AG09319 (cell line): ENCODE measurements at places on chromosomes 4 and X.

DNA sequence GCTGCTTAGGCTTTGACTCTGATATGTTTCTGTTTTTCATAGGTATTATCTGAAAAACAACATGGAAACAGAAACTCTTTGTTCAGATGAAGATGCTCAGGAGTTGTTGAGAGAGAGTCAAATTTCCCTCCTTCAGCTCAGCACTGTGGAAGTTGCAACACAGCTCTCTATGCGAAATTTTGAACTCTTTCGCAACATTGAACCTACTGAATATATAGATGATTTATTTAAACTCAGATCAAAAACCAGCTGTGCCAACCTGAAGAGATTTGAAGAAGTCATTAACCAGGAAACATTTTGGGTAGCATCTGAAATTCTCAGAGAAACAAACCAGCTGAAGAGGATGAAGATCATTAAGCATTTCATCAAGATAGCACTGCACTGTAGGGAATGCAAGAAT lies 238.6 kb downstream of the RAPGEF2 start:
- no peak for DNase-seq

- DNase-seq, result no peak
These were observed 47.7 kb downstream of the HPGD start for GRCh38 chr4:174474457-174475075.

GRCh38 chrX:55522596-55523276 lies 33.1 kb upstream of the USP51 start:
- DNase-seq, result no peak

DNA sequence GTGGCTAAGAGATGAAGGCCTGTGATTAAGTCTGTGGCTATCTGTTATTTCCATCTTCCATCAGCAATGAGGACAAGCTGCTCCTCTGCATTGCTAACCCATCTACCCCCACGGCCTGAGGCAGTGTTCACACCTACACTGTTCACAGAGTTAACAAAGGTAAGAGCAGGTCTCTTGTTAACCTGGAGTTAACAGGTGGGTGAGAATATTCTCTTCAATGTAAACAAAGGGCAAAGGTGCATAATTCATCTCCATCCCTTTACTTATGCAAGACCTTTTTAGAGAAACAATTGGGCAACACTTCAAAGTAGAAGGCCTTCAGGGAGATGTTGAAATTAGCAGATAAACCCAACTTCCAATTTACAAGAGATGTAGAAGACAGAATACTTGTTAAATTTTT lies 2.8 kb downstream of the SLC35A2 start:
- no peak for DNase-seq

GRCh38 chr4:94455081-94455480 lies 3.3 kb downstream of the PDLIM5 start:
- DNase-seq, result peak; percentile 54

DNA sequence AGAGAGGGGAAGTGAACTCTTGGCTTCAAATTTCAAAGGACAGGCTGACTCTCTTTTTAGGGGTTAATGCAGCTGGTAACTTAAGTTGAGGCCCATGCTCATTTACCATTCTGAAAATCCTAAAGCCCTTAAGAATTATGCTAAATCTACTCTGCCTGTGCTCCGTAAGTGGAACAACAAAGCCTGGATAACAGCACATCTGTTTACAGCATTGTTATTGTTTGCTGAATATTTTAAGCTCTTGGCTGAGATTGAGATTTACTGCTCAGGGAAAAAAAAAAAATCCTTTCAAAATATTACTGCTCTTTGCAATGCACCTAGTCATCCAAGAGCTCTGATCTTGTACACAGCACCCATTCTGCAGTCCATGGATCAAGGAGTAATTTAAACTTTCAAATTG lies 17.7 kb downstream of the PPP3CA start:
- no peak for DNase-seq

DNA sequence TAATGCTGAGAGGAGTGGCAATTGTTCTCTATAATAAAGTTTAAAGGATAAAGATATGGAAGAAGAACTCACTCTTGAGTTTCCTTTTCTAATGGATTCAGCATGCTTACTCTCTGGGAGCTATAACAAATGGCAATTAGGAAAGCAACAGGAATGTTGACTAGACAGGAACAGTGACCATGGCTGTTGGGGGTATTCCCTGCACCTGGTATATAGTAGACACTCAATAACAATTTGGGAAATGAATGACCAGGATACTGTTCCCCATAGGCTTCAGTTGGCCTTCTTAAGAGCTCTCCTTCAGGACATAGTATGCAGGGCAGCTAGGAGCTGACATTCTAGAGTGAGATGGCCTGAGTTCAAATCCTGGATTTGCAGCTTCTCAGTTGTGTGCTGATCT lies 1.8 kb downstream of the LIMCH1 start:
- no peak for DNase-seq

DNA sequence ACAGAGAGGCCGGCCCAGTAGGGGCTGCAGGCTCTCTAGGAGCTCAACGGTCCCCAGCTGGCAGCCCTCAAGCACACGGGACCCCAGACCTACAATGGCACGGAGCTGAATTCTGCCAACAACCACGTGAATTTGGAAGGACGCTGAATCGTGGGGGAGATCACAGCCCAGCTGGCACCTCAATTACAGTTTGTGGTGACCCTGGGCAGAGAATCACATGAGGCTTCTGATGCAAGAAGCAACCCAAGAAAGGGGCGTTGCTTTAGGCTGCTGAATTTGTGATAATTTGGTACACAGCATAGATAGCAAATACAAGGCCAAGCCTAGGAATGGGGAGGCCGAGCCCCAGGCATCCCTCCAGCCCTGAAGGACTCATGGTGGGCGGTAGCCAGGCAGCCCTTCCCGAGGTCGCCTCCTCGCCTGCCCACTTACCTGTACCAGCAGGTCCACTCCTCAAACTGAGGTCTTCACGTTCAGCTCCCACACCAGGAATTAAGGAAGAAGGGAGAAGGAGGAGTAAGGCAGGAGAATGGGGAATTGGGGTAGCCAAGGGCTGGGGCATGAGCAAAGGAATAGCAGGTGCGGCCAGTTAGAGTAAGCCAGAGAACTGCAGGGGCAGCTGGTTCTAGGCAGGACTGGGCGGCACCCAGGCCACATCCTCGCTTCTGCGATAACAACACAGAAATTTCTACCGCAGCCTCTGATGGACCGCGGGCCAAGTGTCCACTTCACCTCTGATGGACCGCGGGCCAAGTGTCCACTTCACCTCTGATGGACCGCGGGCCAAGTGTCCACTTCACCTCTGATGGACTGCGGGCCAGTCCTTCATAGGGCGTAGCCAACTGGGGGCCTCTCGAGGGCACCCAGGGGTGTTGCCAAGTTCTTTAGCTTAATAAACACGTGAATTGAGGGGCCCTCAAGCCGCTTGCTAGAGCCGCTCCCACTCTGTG lies 23.4 kb upstream of the HTRA3 start:
- DNase-seq, result no peak

GRCh38 chrX:50100188-50100587 lies 100.6 kb downstream of the AKAP4 start:
- no peak for DNase-seq

DNA sequence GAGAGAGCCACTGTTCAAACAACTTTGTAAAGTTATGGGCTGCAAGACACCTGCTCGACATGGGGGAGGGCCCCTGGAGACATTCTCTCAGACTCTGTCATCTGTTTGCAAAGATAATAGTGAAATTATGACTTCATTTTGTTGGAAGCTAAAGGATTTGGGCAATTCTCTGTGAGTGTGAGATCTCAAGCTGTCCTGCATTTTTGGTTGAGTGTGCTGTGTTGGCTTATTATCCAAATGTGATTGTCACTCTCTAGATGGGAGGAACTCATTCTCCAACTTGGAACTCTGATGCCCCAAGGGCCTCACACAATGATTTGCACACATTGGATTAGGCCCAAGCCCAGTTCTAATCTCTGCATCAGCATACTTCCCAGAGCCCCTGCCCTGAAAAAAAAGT lies 63.7 kb downstream of the STK32B start:
- no peak for DNase-seq

- DNase-seq, result peak; percentile 1
These were observed 105.6 kb downstream of the CNKSR2 start for GRCh38 chrX:21479695-21480270.

DNA sequence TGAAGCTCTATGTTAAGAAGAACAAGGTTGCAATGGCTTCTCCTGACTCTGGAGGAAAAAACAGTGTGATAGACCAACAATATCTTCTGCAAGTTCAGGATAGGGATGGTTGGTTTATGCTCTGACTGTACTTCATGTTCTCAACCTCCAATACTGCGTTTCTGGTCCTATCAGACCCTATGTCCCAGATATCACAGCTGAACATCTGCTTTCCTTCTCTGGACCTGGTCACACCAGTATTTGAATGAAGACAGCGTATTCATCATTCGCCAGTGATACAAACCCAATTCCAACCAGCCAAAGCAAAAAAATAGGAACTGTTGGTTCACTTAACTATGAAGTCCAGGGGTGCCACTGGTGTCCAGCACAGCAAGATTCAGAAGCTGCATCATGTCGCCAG lies 124.5 kb upstream of the KLF3 start:
- no peak for DNase-seq

- DNase-seq, result no peak
These were observed 119.9 kb downstream of the FAM13A start for GRCh38 chr4:88937081-88937480.

DNA sequence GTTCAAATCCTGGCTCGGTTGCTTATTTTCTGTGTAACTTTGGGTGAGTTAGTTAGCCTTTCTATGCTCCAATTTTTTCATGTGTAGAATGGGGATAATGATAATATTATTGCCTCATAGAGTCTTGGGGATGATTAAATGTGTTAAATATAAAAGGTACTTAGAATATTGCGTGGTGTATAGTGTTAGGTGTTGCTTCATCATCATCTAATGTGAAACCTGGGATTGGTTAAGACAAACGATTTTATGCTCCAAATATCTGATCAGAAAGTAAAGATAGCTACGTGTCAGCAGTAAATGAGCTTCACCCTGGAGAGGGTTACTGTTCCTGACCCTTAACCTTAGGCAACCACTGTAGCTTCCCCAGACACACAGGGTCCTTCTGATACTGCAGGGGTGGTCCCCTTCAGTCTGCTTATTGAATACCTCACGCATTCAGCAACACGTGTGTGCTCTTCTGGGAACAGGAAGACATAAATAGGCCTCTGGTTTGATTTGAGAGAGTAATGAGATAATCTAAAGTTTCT lies 50.1 kb downstream of the GPAT3 start:
- DNase-seq, result no peak

- no peak for DNase-seq
These were observed 1160.1 kb downstream of the NLGN4X start for GRCh38 chrX:5068550-5068949.

GRCh38 chr4:86178211-86178610 lies 181.6 kb downstream of the MAPK10 start:
- DNase-seq, result no peak

DNA sequence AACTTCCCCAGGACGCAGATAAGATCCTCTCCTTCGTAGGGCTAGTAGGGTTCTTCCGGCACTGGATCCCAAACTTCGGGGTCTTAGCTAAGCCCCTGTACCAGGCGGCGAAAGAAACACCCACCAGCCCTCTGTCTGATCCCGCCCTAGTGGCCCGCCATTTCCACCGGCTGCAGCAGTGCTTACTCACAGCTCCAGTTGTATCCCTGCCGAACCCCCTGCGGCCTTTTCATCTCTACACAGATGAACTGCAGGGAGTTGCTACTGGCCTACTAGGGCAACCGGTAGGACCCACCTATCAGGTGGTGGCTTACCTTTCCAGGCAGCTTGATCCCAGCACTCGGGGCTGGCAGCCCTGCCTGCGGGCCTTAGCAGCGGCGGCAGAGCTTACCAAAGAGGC lies 961.2 kb downstream of the RPA4 start:
- DNase-seq, result no peak

GRCh38 chr4:15659768-15660570 lies 4.8 kb upstream of the FBXL5 start:
- no peak for DNase-seq

GRCh38 chr4:115664285-115664684 lies 550.9 kb upstream of the NDST4 start:
- no peak for DNase-seq

DNA sequence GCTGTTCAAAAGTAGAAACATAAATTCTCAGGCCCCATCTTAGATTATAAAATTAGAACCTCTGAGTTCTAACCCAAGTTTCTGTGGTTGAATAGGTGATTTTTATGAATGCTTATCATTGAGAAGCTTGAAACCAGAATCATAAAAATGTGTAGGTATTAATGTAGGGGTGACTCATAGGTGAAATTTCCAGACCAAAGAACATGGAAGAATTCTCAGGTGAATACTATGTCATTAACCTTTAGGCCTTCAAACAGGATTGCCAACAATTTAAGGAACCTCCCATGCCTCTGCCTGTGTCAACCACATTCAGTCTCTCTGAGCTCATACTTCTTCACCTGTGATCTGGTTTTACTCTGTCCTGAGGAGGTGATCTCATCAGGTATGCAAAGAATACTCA lies 177.8 kb downstream of the NPFFR2 start:
- DNase-seq, result no peak

DNA sequence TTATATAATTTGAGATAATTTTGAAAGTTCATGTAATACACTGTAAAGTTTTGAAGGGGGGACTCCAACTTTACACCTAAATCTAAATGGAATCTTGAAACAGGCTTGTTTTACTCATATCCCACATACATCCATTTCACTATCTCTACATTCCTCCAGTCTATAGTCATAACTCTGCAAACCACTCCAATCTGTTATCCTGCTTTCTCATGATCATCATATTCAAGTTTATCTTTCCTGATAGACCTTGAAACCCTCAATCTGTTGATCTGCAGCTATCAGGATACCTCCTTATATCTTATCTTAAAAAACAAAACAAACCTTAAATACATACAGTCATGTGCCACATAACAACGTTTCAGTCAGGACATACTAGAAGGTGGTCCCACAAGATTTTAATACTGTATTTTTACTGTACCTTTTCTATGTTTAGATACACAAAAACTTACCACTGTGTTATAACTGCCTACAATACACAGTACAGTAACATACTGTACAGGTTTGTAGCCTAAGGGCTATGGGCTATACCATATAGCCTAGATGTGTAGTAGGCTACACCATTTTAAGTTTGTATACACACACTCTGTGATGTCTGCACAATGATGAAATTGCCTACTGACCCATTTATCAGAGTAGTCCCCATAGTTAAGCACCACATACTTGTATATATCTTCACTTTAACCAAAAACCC lies 14.0 kb downstream of the CHIC2 start:
- DNase-seq, result no peak

DNA sequence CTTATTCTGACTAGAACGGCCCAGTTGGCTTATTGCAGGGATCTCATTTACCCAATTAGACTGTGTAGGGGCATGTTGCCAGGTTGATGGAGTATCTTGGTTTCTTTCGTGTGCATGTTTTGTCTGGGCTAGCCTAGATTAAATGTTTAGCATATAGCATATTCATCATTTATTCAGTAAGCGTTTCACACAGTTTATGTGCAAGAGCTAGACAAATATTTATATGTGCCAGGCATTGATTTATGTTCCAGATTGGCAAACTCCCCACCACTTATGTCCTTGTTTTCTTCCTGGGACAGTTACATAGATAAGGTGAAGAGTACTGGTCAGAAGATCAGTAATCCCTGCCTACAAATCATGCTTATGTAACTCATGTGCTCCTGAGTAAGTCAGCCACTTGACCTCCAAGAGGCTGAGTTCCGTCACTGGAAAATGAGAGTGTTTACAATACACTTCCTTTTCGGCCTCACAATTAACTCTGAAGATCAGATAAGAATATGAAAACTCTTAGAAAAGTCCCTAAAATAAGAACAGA lies 57.2 kb downstream of the RUFY3 start:
- no peak for DNase-seq
